ENCODE measurements at places on chromosomes 13 and 19. TPM values are rescaled to one million over a fixed set of nuclear protein-coding genes. Genes with fewer than 3 reads are reported as not detected.
A peak's percentile ranks its signal among the peaks of the same experiment; 100 is the strongest.

GRCh38 chr13:28558567-28558966, 63.6 kb upstream of the FLT1 start:
- DNase-seq, result no peak

GRCh38 chr13:51420681-51421490, 31.9 kb downstream of the INTS6 start:
- no peak for DNase-seq

- DNase-seq, result peak; percentile 53
Observed at GRCh38 chr19:30070968-30071632, 129.1 kb downstream of the URI1 start.

Gene SMAD9
- total RNA-seq, result 26.3 TPM

Gene KASH5
- not detected for total RNA-seq

Gene DZIP1
- 38.4 TPM for total RNA-seq
